SJSA1 (cell line): ENCODE measurements at places on chromosomes 2 and 18.

- DNase-seq, result peak; percentile 89
Measured at GRCh38 chr2:118186110-118186857, 98.0 kb downstream of the INSIG2 start.

- DNase-seq, result no peak
Measured at GRCh38 chr2:162113776-162114168, 38.3 kb downstream of the GCG start.

GRCh38 chr18:74229005-74229404 lies 62.8 kb downstream of the CYB5A start:
- no peak for DNase-seq

DNA sequence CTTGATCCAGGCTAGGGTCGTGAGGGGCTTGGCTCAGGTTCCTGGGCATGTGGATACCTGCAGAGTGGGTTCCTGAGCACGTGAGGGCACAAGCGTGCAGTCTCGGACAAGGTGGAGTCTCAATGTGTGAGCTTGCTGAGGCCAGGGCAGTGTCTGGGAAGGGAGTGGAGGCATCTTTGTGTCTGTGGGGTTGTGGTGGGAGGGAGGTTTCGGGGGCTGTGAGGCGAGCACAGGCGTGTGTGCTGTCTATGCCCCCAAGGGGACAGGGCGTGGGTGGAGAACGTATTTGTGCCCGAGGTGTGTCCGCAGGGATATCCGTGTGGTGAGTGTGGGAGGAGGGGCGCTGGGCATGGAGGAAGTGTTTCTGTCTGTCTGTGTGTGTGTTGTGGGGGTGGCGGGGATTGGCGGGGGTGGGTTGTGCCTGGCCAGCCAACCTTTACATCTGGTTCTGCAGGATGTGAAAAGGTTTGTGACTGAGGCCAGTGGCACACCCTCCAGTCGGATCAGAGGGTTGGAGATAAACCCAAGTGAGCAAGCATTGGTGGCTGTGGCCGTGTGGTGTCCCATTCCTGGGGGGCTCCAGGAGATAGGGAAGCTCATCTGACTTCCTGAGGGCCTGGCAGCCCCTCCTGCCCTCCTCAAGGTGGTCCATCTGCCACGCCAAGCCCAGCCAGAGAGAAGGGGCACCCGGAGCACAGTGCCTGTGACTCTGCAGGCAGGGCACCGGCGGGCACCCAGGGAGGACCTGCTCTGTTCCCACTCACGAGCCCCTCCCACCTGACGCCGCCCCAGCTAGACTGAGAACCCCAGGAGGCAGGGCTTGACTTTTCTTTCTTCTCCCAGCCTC lies 57.1 kb downstream of the ZFP36L2 start:
- DNase-seq, result no peak

- DNase-seq, result no peak
Measured at GRCh38 chr2:68236103-68236734, 16.1 kb downstream of the PPP3R1 start.

- no peak for DNase-seq
Measured at GRCh38 chr2:155223781-155224406, 525.4 kb downstream of the KCNJ3 start.

- no peak for DNase-seq
Measured at GRCh38 chr2:10932345-10933151, 20.8 kb downstream of the KCNF1 start.

GRCh38 chr2:210591663-210592062 lies 35.3 kb downstream of the CPS1 start:
- DNase-seq, result no peak

DNA sequence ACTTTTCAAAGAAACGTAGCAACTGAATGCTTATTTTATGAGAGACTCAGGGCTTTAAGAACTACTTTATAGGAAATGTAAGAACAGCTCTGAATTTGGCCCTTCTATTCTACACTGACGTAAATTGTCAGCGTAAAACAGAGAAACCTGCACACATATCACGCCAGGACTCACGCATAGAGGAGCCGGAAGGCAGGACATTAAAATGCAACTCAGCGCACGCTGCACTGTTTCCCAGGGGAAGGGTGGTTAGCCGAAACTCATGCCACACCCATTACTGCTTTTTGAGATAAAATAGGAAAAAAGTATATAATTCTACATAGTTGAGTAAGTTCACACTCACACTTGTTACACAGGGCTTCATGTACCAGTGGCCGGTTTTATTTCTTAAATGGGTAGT lies 7.4 kb downstream of the TUBB6 start:
- no peak for DNase-seq

- no peak for DNase-seq
Measured at GRCh38 chr2:171673905-171674304, 13.4 kb upstream of the DYNC1I2 start.

GRCh38 chr18:26176134-26176533 lies 42.5 kb downstream of the PSMA8 start:
- no peak for DNase-seq
